LHCN-M2 (cell line): ENCODE measurements at places on chromosomes 1 and 21. TPM values are rescaled to one million over a fixed set of nuclear protein-coding genes. Genes with fewer than 3 reads are reported as not detected.

DNA sequence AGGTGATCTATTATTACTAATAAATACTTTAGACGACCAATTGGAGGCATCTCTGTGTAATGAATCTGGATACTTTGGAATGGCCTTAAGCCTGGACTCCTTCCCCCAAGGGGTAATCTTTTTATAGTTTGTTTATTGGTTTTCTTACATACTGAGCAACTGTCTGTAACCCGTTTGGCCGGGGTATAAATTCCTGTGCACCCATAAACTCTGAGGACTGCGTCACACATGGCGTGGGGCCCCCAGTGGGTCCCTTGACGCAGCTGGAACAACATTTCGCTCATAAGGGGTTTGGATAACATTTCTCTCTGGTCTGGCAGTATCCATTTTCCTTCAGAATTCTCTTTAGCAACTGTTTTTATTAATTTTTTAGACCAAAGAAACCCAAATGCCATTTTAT is 26.5 kb downstream of the SCCPDH start:
- no peak for DNase-seq

- DNase-seq: no peak
These were observed 38.2 kb downstream of the SLC19A1 start for GRCh38 chr21:45504021-45504515.

DNA sequence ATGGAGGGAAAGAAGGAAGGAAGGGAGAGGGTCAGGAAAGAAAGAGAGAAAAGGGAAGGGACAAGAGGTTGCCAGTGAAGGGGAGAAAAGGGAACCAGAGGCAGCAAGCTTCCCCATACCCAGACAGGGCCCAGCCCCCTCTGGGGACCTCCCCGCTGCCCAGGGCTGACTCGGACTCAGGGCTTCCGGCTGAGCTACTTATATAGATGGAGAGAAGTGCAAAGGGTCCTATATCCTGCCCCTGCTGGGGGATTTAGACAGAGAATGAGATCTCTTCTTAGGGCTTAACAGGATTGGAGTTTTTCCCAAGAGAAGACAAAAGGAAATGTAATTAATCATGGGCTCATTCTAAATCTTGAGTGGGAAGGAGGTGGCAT is at the start of gene ETV3L:
Gene ETV3L (minus strand): TSS at position 176 of the 377 bp plus-strand sequence. CDS start 285 bp downstream, outside the sequence.
- DNase-seq: no peak

GRCh38 chr21:45147473-45148315 is 73.3 kb downstream of the ADARB1 start:
- no peak for DNase-seq

The CRABP2 gene
- total RNA-seq: 1.5 and 2.2 TPM in 2 replicates

The CALML6 gene
- 0.11 TPM in 1 of 2 replicates, not detected in the other for total RNA-seq

The LENEP gene
- not detected in 2 replicates for total RNA-seq
